Progenitor cell of endocrine pancreas (in vitro differentiated cells): ENCODE measurements at places on chromosomes 5 and 9. TPM values are rescaled to one million over a fixed set of nuclear protein-coding genes. Genes with fewer than 3 reads are reported as not detected.

Gene SMIM33
- total RNA-seq, result not detected in 2 replicates

Gene FLT4
- 2.0 TPM in 2 replicates for total RNA-seq

Gene UQCRQ
- 230 and 275 TPM in 2 replicates for total RNA-seq

Gene PCDHA11
- total RNA-seq, result 10.0 and 10.5 TPM in 2 replicates

Gene N4BP3
- 1.9 and 2.4 TPM in 2 replicates for total RNA-seq

GRCh38 chr9:21686738-21687137 is 115.7 kb upstream of the MTAP start:
- DNase-seq, result no peak

DNA sequence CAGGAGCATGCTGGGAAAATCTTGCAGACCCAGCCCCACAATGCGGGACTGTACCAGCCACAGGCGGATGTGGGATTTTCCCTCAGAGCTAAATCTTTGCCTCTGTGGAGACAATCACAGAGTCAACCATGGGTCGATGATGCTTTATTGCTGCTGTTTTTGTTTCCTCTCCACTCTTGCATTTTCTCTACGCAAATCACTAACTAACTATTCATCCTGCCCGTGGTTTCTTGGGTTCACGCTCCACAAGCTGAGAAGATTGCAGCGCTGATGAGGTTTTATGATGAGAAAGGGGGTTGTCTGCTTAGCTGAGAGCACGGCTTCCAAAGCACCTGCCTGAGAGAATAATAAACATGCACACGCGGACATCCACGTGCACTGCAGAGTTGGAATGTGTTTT is 500.2 kb upstream of the ADAMTS16 start:
- DNase-seq, result no peak

GRCh38 chr9:31674264-31674663 is 710.2 kb upstream of the ACO1 start:
- no peak for DNase-seq
